ENCODE measurements at places on chromosomes 16 and 17.

GRCh38 chr17:1557355-1558095, 5.1 kb downstream of the PITPNA start:
- DNase-seq, result no peak

DNA sequence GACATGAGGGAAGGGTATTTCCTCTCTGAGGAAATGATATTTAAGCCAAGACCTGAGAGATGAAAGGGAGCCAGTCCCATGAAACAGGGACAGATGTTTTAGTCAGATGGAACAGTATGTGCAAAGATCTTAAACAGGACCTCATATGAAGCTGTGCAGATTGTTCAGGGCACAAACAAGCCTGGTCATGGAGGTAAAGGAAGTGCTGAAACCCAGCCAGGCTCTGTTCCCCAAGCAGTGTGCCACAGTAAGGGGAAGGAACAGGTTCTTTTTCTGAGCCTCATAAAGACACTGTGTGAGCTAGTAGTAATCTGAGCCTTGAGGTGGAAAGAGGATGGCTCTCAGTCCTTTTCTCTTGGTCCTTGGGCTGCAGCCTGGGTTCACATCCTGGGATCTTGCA, 159.9 kb downstream of the ANKFN1 start:
- DNase-seq, result no peak

- DNase-seq, result peak; percentile 59
Observed at GRCh38 chr17:17030515-17031211, 11.6 kb upstream of the MPRIP start.

DNA sequence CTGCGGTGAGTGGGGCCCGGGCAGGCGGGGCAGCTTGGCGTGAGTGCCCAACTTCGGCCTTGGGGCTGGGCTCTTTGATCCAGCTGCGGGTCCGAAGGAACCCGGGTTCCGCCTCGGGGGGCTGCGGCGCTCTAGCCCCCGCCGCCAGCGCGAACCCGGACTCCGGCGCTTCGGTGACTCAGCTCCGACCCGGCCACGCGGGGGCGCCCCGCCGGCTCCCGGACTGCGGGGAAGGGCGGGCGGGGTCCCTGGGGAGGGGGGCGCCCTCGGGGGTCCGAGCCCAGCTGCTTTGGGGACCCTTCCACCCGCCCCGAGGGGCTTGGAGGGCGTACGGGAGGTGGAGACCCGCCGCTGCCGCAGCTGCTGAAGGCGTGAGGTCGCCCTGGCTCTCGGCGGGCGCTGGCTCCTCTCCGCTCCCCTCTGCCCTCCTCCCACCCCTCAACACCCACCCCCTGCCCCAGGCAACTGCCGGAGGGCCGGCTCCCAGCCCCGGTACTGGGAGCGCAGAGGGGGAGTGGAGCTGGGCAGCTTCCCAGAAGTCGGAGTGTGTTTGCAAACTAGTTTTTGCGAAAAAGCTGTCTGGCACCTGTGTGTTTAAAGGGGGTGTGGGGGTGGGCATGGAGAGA, 516 bp downstream of the CPNE2 start:
- peak; percentile 55 for DNase-seq

GRCh38 chr17:74759243-74759801, 10.9 kb downstream of the NHERF1 start:
- no peak for DNase-seq

DNA sequence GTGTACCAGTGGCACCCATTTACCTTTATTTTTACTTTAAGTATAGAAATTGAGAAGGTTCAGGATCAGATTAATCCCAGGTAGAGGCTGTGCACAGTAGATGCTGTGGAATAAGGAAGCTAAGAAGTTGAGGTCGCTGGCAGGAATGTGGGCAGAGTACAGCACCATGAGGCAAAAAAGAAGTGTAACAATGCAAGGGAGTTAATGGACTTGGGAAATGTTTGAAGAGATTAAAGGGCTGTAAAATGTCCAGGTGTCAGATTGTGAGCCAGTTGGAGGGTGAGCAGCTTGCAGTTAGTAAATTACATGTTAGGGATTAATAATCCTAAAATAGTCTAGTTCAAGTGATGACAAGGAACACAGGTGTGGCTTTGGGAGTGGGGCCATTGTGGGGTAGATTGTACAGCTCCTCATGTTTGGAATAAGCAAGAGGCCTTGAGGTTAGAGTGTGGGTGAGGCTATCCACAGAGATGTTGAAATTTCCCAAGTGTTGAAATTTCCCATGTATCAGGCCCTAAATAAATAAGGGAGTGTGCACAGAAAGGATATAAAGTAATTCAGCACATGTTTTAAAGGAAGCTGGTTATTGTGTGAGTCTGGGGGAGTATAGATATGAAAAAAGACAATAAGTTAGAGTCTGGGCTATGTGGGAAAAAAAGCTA, 21.5 kb downstream of the TAT start:
- no peak for DNase-seq

- DNase-seq, result no peak
Observed at GRCh38 chr17:56926270-56926669, 12.4 kb upstream of the TRIM25 start.

DNA sequence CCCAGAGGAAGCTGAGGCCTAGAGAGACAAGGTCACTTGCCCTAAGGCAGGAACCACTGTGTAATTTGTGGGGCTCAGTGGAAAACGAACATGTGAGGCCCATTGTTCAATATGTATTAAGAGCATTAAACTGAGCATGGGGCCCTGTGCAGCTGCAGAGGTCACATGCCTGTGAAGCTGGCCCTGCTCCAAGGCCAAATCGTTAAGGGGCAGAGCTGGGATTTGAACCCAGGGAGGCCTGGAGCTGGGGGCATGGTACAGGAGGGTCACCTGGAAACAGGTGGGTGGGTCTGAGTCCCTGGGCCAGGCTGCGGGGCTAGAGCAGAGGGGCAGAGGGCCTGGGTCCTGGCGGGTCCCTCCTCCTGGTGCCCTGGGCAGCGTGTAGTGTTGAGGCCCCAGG, 19.7 kb downstream of the C16orf74 start:
- DNase-seq, result no peak

- no peak for DNase-seq
Observed at GRCh38 chr16:28186752-28187151, 25.0 kb downstream of the XPO6 start.

DNA sequence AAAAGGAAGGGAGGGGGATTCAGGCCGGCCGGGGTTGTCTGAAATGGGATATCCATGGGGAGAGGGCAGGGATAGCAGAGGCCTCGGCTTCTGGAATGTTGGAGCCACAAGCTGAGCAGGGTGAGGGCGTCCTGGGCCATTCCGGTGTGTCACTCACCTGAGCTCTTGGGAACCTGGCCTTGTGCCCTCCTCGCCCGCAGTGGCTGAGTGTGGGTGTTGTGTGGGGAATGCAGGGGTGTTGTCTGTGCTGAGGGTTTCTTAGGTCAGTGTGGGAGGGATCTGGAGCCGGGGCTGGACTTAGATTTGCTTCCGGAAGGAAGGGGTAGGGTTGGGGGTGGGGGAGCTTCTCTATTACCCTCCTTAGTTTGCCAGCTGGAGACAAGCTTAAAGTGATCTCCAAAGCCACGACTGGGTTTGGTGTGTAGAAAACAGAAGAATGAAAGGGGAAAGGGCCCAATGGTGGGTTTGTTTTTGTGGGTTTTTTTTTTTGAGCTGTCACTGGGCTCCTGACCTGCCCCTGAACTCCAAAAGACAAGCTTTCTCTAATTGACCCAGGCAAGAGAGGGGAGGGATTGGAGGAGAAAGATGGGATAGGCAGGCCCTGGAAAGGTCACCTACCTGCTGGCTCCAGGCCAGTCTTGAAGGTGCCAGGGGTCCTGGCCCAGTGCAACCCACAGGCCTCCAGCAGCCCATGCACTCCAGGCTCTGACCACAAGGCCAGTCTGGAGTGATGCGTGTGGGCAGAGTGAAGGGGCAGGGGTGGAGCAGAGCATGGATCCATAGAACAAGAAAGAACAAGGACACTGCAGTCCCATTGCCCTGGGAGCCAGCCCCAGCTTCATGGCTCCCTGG, at the start of gene SULT1A2:
TSS of gene SULT1A2 (minus strand) at position 211 of the 852 bp plus-strand sequence. CDS start 1,120 bp downstream, outside the sequence.
- DNase-seq, result peak; percentile 56

DNA sequence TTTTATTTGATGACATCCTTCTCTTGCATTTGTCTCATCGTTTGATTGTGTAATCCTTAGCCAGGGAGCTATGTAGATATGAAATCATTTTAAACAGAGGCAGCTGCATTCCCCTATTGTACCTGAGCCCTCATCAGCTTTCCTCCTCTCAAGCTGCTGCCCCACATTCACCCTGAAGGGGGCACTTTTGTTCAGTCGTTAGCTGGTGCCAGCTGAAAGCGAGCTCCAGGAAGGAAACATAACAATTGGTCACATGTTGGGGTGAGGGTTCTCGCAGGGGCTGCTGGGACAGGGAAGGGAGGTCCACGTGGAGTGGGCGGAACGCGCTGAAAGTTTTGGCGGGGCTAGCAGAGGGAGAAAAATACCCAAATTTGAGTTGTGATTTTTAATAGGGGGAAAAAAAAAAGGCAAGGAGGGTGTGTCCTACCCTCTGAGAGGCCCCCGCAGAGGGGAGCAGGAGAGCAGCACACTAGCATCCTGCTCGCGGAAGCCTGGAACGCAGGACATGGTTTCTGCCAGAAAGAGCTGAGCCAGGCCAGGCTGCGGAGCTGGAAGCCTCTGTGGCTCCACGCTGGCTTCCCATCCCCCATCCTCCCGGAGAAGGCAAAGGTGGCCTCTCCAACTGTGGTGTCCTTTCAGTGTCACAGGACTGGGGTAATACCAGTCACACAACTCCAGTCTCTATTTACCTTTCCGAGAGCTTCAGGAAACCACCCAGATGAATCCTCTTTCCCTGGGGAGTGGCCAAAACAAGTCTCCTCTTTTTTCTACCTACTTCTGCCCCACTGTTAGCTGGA, 8.5 kb upstream of the MSL1 start:
- peak; percentile 96 for DNase-seq

GRCh38 chr17:44417553-44417952, 28.1 kb upstream of the ITGA2B start:
- DNase-seq, result no peak

GRCh38 chr16:87973717-87974116, 22.5 kb downstream of the BANP start:
- DNase-seq, result no peak
